ENCODE measurements at places on chromosomes 11 and 22. TPM values are rescaled to one million over a fixed set of nuclear protein-coding genes. Genes with fewer than 3 reads are reported as not detected.

DNA sequence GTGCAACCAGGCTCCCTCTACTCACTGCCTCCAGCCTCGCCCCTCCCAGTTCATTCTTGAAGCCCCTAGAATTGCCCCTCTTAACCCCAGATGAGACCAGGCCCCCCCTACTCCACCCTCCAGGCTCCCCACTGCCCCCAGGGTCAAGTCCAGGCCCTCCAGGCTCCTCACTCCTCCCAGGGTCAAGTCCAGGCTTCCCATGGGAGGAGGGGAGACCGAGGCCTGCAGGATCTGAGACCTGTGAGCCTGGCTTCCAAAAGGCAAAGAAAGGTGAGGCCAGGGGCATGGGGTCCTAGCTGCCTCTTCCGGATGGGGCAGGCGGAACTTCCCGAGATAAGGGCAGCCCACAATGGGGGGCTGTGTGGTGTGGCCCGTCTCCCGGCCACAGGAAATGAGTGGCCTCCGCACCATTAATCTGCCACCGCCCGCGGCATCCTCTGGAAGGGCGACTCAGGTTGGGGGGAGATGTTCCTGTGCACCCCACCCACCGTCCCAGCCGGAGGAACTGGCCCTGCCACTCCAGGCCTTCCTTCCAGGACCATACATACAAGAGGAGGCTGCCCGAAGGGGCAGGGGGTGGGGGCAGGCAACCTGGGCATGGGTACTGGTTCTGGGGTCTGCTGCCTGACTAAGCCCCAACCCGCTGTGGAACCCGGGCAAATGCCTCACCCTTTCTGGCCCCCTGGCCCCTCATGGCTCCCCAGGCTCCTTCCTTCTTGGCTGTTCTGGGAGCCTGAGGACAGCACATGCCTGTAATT, 35.1 kb upstream of the WNT11 start:
- no peak overlapping the region for H3K4me3 ChIP-seq
- peaks cover 10% of the 10 kb centered on the region for H3K4me1 ChIP-seq
- H3K27ac ChIP-seq, result no peak overlapping the region
- DNase-seq, result no peak
- H3K36me3 ChIP-seq, result no peaks in the 10 kb centered on the region

Gene PDGFB
- total RNA-seq, result 273 TPM

Gene OR51I1
- not detected for total RNA-seq

GRCh38 chr11:3224401-3225057, 5.9 kb upstream of the MRGPRG start:
- no peak for DNase-seq
- H3K4me1 ChIP-seq, result no peaks in the 10 kb centered on the region
- H3K36me3 ChIP-seq, result no peaks in the 10 kb centered on the region
- H3K27me3 ChIP-seq, result no peaks in the 10 kb centered on the region

Gene ACTN3
- total RNA-seq, result 0.18 TPM

- no peaks in the 10 kb centered on the region for H3K36me3 ChIP-seq
- H3K4me3 ChIP-seq, result no peak overlapping the region
- peak; percentile 54 for DNase-seq
- no peaks in the 10 kb centered on the region for H3K27me3 ChIP-seq
Measured at GRCh38 chr11:35214792-35215193, 75.8 kb downstream of the CD44 start.

- peaks cover 5% of the 10 kb centered on the region for H3K4me1 ChIP-seq
- H3K27ac ChIP-seq, result no peak overlapping the region
- H3K27me3 ChIP-seq, result no peaks in the 10 kb centered on the region
- no peak for DNase-seq
Measured at GRCh38 chr11:118282606-118283005, 18.5 kb upstream of the MPZL2 start.

DNA sequence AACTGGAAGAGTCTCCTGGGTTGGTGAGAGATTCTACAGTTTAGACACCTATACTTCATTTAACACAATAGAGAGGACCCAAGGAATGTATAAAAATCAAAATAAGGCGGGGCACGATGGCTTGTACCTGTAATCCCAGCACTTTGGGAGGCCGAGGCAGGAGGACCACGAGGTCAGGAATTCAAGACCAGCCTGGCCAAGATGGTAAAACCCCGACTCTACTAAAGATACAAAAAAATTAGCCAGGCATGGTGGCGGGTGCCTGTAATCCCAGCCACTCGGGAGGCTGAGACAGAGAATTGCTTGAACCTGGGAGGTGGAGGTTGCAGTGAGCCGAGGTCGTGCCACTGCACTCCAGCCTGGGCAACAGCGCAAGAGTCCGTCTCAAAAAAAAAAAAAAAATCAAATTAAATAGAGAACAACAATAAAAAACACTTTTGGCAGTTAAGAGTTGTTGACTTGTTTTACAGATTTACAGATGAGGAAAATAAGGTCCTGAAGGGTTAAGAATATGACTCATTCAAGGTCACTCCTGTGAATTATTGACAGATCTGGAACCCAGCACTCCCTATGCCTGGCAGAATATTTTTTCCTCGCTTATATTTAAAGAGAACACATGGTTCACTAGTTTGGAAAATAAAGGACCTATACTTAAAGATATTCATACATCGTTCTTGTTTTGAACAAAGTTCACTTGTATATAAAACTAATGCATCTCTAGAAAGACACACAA, 5.2 kb downstream of the LGR4 start:
- peaks cover 19% of the 10 kb centered on the region for H3K4me1 ChIP-seq
- no peaks in the 10 kb centered on the region for H3K36me3 ChIP-seq
- DNase-seq, result no peak
- H3K4me3 ChIP-seq, result no peak overlapping the region
- no peaks in the 10 kb centered on the region for H3K27me3 ChIP-seq

All from endothelial cell of umbilical vein (primary cell).